ENCODE measurements at places on chromosomes 1 and 21.

DNA sequence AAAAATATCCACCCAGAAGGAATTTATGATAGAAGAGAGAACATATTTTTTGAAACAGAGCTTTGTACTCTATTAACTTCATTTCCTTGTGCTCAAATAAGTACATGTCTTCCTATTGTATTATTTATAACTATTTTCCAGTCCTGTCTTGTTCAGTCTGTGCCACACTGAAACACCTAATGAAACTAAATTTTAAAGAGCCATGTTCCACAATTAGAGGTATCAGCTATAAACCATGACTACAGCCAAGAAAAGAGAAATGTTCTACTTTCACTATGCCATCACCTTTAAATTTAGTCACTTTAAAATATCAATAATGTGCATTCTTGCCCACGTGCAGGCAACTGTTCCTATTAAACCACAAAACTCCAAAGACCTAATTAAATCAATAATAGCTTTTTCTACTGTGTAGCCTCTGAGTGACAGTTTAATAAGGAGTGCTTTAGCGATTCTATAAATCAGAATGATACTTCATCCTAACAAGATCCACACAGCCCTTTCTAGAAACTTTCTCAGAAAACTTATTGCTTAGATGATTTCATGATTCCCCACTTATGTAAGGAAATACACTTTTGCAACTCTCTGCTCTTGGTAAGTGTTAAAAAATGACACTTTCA lies 404.9 kb upstream of the CHRM3 start:
- no peak for DNase-seq

GRCh38 chr21:8994640-8995511 lies 1526.5 kb upstream of the TPTE start:
- DNase-seq: no peak

- no peak for DNase-seq
Measured at GRCh38 chr1:211126622-211127021, 7.3 kb downstream of the KCNH1 start.

- DNase-seq: no peak
Measured at GRCh38 chr1:197092491-197093023, 25.5 kb upstream of the F13B start.

DNA sequence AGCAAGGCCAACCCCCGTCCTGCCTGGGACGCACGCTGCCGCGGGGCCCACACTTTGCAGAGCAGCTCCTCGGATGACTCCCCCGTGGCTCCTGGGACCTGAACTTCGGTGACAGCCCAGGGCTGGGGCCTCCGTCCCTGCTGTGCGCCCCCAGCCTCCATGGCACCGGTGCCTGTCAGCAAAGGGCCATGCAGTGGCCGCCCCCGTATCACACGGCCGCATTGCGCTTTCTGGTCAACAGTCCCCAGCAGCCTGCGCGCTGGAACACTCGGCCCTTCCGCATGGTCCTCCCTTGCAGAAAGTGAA lies 18.0 kb downstream of the NADK start:
- no peak for DNase-seq

- DNase-seq: no peak
Measured at GRCh38 chr1:18004278-18004677, 103.3 kb upstream of the IGSF21 start.

- no peak for DNase-seq
Measured at GRCh38 chr1:54317084-54317483, 89.1 kb downstream of the SSBP3 start.

GRCh38 chr1:51270751-51271150 lies 34.7 kb downstream of the RNF11 start:
- DNase-seq: no peak

DNA sequence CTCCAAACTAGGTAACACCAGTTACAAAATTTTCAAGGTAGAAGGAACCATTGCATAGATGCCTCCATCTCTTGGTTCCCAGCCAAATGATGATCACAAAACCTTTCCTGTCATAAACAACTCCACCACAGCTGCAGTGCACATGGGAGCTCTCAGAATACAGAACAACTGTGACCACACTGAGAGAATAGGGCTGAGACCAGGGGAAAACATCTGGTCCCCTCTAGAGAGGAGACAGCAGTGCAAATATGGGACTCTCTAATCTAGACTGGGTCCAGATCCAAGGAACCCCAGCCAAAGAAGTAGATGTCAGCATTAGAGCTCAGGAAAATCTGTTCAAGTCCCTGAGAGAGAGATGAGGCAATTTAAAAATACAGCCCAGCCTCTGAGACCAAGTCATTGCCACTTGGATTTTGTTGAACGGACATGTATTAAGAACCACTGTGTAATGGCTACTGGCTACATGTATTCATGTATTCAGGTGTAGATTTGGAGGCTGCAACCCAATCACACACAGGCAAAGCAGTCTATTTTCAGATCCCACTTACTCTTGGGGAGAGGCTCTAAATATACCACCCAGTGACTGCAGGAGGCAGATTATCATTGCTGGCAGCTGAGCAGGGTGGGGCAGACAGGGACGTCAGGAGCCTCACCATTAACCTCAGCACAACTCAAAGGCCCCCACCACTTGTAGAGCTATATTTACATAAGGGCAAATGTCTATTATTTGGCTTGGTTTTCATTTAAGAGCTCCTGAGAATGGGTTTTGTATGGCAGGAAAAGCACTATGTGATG lies 7.6 kb upstream of the RXRG start:
- DNase-seq: no peak

DNA sequence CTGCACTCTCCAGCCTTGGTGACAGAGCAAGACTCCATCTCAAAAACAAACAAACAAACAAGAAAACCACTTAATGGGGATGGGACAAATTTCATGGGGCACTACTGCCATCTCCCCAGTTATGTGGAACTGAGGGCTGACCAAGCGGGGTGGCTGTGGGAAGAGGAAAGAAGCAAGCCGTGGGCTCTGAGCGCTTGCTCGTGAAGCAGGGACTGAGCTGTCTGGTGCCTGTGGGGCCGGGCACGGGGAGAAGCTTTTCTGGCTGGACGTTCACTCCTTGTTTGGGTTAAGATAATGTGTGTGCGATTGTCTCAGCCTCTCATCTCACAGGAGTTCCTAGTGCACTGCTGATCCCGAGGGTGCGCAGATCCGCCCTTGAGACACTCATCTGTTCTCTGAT lies 22.0 kb upstream of the KIF26B start:
- no peak for DNase-seq

DNA sequence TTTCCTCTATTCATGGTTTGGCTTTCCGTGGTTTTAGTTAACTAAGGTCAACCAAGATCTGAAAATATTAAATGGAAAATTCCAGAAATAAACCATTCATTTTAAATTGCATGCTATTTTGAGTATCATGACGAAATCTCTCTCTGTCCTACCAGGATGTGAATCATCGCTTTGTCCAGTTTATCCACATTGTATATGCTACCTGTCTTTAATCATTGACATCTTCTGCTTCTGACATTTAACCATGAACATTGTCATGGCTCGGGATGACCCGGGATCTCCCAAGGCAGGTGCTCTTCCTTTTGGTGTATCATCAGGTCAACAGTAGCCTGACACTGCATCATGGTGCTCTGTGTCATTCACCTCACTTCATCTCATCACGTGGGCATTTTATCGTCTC lies 125.5 kb upstream of the HNRNPU start:
- no peak for DNase-seq

DNA sequence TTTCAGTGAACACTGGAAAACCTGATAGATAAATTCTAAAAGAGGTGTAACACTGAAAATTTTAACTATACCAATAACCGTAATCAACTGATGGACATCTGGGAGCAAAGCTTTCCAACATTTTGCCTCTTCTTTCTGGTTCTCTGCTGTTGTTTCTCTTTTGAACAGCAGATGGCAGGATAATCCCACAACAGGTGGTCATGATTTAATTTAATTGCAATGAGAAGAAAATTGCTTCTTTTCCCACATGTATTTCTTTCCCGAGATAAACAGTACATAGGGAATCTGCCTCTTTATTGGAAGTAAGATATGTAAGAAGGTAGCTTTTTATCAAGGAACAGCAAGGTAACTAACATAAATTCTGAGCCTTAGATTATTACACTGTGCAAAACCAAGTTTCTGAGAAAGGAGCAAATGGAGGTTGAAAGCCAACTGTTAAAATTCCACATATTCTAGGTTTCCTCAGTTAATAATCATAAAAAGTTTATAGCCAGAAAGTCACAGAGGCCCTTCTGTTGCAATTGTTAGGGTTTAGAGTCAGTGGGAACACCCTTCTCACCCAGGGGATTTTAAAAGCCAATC lies 72.9 kb downstream of the RPS6KA1 start:
- no peak for DNase-seq

DNA sequence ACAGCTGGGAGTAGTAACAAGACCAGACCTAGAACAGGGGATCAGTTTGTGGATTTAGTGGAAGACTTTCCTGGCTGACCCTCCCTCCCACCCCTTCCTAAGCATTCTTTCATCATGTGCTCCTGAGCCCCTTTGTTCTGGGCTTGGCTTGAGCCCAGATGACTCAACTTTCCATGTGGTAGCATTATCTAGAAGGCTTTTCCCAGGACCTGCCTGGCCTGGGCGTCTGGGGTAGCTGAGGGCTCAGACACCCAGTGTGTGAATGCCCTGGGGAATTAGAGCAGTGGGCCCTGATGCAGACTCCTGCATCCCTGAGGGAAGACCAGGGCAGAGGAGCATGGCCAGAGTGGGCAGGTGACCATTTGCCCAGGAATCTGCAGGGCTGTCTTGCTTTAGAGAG lies 44.1 kb upstream of the TSPAN2 start:
- DNase-seq: peak; percentile 60

DNA sequence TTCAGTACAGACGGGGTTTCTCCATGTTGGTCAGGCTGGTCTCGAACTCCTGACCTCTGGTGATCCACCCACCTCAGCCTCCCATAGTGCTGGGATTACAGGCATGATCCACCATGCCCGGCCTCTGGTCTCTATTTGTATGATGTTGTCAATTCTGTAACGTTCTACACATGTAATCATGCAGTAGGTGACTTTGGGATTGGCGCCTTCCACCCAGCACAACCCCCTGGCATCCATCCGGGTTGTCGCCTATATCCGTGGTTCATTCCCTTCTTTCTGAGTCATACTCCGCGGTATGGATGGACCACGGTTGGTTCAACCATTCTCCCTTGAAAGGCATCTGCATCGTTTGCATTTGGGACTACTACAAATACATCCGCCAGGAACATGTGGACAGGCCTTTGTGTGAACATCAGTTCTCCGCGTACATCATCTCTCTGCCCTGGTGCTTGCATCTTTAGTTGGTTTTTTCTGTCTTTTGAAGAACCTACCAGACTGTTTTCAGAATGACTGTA lies 72.1 kb downstream of the PDE9A start:
- DNase-seq: peak; percentile 70

- no peak for DNase-seq
Measured at GRCh38 chr1:37480125-37480466, 5.7 kb downstream of the ZC3H12A start.

- DNase-seq: no peak
Measured at GRCh38 chr1:56094168-56094567, 485.2 kb downstream of the PLPP3 start.

DNA sequence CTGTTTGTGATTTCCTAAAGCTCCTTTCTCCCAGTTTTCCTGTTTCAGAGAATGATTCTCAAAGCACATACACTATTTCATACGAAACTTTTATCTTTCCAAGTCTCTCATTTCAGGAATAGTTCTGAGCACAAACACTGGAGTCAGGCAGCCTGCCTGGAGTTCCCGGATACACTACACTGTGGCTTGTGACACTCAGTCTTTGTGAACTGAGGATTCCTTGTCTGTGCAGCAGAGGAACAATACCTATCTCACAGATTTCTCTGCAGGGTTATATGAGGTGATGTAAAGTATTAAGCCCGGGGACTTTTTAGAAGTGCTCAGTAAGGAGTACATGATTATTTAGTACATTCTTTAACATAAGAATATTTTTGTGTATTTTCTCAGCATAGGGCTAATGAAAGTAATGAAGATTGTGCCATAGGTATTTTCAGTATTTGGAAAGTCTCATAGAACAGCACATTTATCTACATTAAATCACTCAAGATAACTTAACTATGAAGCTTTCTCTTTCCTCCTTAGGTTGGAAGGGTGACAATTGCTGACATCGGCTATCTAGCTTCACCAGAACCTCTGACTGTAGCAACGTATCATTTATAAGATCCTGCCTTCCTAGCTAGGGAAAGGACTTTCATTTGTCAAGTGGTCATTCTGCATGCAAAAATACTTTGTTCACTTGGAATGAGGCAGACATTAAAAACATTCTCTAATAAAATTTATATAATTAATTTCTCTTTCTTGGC lies 12.9 kb downstream of the GBP2 start:
- DNase-seq: no peak

DNA sequence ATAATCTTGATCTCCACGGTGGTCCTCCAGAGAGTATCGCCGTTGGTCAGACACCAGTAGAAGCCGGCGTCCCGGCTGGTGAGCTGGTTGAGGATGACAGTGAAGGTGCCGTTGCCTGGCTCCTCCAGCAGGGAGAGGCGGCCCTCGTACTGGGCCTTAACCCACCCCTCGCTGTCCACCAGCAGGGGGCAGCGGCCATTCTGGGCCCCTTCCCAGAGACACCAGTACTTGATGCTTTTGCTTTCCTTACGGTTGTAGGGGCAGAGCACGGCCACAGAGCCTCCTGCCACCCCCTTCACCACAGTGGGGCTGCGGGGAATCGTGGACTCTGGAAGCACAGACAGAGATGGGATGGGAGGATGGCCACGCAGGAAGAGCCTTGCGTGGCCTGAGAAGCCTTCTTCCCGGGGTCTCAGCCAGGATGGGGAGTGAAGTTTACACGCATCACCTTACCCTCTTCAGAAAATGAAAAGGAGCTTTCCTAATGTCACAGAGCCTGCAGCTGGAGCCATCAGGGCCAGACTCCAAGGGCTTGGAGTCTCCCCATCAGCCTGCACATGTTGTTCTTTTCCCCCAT lies 10.7 kb downstream of the PIGR start:
- no peak for DNase-seq

DNA sequence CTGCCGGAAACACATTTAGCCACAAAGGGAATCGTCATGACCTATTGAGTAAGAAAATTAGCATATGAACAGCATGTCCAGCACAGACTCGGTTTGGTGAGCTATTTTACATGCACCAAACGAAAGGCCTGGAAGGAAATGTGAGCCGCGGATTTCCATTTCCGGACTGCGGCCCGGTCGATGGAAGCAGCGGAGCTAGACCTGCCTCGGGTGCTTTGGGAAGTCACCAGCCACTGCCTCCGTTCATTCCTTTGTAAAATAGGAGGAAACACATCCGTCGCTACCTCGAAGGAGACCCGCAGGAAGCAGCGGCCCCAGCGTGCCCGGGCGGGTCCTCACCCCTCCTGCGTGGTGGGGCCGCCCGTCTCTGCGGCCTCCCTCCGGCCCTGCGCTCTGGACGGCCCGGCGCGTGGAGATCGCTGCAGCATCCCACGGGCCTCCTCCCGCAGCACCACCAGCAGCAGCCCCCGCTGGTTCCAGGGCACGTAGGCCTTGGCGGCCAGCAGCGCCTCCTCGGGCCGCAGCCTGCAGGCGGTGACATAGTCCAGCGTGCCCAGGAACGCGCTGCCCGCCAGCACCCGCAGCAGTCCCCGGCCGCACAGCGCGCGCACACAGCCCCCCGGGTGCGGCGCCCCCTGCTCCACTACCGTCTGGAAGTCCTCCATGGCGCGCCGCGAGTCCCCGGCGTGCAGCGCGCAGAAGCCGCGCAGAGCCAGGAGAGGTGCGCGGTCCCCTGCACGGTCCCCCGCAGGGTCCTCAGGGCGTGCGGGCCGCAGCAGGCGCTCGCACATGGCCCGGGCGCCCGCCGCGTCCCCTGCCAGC lies 12.1 kb downstream of the TTC34 start:
- DNase-seq: peak; percentile 82

- DNase-seq: no peak
Measured at GRCh38 chr1:180982422-180982821, 40.2 kb downstream of the STX6 start.

GRCh38 chr1:86762336-86762735 lies 58.0 kb downstream of the SH3GLB1 start:
- no peak for DNase-seq
